ENCODE measurements at places on chromosomes 3 and 15.

DNA sequence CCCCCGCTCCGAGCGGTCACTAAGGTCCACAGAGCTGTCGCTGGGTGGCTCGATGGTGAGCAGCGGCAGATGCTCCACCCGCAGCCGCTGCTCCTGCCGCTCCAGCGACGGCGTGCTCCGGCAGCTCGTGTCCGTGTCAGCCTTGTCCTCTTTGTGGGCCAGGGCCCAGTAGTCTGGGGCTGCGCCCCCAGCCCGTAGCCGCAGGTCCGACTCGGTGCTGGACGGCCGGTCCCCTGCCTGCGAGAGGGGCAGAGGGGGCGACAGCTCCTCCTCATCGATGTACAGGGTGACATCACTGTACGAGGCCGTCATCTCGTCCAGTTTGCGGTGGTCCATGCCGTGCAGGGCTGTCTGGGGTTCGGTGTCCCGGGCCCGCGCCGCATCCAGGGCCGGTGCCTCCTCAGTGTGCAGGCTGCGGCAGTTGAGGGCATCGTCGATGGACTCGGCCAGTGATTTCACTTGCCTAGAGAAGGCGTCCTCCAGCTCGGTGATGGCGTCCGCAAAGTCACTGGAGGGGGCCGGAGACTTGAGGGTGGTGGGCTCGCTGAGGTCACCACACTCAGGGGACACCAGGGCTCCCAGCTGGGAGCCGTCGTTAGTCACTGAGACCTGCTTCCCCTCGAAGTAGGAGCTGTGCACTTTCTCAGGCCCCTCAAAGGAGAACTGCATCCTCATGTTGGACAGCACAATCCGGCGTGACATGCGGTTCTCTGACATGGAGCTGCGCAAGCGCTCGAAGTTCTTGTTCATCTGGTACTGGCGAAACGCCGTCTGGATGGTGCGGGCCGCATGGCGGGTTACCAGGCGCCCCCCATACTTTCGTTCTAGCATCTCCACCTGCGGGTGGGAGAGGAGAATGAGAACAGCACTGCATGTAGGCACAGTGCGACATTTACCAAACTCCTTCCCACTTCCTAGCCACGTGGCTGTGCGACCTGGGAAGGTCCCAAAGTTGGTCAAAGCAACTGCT is 94.8 kb upstream of the RPL32 start:
- DNase-seq = no peak

GRCh38 chr15:34944936-34945335 is 24.6 kb downstream of the AQR start:
- DNase-seq = no peak

DNA sequence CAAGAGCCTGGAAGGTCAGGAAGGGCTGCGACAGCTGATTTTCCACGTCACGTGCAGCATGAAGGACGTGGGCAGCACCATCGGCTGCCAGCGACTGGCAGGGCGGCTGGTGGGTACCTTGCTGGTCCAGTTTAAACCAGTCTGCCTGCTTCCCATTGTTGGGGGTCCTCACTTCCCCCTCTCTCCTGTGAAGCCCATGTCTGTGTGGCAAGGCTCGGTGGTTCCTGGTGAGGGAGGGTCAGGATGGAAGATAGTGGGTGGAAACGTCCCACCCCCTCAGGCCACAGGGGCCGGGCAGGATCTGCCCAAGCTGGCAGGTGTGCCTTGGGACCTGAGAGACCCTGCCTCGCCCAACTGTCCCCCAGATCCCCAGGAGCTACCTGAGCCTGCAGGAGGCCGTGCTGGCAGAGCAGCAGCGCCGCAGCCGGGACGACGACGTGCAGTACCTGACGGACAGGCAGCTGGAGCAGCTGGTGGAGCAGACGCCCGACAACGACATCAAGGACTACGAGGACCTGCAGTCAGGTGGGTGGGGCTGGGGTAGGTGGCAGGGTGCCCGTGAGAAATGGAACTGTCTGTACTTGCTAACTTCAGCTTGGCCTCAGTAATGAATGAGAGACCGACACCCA is 108.2 kb downstream of the LRRK1 start:
- DNase-seq = no peak

DNA sequence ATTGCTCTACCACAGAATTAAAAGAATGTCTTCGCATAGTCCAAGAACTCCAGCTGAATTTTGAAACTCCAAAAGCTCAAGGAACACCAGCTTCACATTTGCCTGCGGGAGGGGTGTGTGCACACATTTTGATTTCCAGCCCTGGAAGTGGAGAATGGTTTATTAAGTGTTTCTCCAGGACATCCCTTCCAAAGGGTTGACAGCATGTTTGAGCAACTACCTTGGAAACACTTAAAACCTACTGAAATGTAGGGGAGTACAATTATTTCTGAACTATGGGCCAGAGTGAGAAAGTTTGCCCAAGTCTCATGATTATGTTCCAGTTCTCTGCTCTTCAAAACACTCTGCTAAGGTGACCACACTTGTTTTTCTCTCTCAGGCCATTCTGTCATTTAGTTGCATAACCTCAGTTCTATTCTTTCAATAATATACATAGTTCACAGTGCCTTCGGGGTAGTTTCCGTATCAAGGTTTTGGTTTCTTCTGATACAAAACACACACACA is 7.9 kb downstream of the ACP3 start:
- no peak for DNase-seq

DNA sequence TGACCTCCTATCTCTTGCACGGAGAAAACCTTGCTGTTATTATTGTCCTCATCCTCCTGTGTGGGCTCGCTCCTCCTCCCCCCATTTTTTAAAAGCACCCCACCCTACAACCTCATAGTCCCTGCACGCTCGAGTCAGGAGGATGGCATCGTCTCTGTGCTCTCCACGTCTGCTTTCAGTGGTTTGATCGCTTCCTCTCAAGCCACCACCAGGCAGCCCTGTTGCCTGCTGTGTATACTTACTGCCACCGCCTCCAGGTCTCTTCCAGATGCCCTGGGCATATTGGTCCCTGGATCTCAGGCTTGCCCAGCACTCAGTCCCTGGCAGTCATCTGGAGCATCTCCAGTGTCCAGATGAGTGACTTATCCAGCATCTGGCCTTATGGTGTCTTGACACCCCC is 42.1 kb upstream of the GCNT3 start:
- DNase-seq = no peak

DNA sequence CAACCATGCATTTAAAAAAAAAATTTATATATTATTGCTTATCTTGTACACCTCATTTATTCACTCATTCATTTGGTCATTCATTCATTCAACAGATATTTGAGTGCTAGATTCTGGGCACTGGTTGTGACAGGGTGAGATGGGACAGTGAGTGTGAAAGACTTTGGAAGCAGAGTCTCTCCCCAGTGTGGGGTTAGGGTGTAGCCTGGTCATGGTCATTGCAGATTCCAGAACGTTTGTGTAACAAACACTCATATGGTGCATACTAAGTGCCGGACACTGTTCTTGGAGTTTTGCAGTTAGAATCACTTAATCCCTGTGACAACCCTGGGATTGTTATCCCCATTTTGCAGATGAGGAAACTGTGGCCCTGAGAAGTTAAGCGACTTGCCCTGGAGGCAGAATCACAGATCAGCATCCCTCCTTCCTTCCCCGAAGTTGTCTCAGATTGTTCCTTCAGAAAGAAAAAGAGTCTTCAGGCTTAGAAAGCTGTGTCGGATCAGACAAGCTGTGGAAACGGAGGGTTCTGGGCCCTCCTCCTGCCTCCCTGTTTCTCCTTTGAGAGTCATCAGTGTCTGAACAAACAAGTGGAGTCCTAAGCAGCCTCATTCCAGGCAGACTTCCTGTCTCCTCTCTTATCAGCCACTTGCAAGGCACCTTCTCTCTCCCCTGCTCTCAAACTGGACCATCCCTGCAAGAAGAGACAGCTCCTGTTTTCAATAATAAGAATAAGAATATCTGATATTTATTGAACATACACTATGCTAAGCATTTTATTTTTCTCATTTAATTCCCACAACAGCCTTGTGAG is 6.3 kb downstream of the LOXL1 start:
- no peak for DNase-seq

- no peak for DNase-seq
These were observed 17.5 kb downstream of the LMCD1 start for GRCh38 chr3:8519156-8519555.

DNA sequence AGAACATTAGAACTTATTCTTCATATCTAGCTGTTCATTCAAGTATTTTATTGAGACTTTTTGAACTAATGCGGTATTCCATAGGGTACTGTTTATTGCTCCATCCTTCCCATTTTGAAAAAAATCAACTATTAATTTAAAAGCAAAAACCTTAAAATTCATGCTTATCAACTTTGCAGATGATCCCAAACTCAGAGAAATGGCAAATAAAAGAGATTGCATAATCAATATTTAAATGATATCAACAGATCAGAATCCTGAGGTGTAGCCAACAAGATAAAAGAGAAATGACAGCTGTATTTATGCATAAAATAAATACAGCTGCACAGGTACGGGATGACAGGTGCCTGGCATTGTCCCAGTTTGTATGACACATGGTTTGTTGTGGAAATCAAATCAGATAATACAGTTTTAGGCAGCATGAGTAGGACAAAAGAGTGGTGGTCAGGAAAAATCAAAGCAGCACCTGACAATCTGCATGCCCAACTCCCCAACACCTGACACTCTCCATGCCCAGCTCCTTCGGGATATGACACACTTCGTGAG is 42.4 kb upstream of the CMTM8 start:
- no peak for DNase-seq

- no peak for DNase-seq
These were observed 1039.2 kb downstream of the ROBO1 start for GRCh38 chr3:78728406-78729145.

DNA sequence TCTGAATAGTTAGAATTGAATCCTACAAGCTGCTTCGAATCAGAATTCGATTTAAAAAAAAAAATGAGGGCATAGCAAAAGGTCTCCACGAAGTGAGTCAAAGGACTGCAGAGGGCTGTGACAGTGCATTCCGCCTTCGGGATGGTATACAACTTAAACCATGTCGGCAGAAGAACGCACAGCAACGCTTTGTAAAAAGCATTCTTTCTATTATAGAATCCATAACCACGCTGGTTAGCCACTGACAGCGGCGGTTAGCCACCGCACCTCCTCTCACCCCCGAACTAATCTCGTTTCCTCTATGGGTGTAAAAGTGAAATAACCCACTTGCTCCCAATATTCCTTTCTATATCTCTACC is 664 bp upstream of the PIK3CA start:
- no peak for DNase-seq

GRCh38 chr15:44802336-44802735 is 66.0 kb downstream of the TRIM69 start:
- DNase-seq = no peak

- DNase-seq = no peak
These were observed 582.5 kb downstream of the PLOD2 start for GRCh38 chr3:145578471-145578870.

DNA sequence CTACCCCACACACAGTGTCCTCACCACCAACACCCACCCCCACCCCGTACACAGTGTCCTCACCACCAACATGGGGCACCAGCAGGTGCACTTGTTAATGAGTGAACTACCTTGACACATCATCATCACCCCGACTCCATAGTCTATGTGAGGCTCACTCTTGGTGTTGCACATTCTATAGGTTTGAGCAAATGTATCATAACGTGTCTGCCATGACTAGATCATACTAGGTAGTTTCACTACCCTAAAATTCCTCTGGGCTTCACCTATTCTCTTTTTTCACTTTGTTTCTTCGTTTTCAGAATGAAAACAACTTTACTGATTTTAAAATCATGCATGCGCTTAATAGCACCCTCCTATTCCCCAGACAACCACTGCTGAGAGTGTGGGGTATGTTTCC is 102.6 kb upstream of the SLC6A6 start:
- no peak for DNase-seq

DNA sequence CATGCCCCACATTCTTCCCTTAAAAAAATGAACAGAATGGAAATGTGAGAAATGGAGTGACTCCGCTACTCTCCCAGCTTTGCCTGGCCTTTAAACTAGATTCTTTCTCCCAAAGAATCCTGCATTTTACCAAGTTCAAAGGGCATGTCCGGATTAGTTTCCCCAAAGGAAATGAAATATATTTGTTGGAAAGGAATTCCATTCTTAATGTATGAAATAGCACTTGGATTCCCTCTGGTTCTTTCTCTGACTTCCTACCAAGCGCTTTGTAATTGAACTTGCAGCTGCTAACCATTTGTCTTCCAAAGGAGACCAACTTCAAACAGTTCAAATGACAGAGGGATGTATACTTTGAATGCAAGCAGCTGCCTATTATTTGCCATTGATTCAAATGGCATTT is 18.9 kb downstream of the MAP2K1 start:
- no peak for DNase-seq

- DNase-seq = no peak
These were observed 28.3 kb downstream of the MKRN2 start for GRCh38 chr3:12585181-12585580.

DNA sequence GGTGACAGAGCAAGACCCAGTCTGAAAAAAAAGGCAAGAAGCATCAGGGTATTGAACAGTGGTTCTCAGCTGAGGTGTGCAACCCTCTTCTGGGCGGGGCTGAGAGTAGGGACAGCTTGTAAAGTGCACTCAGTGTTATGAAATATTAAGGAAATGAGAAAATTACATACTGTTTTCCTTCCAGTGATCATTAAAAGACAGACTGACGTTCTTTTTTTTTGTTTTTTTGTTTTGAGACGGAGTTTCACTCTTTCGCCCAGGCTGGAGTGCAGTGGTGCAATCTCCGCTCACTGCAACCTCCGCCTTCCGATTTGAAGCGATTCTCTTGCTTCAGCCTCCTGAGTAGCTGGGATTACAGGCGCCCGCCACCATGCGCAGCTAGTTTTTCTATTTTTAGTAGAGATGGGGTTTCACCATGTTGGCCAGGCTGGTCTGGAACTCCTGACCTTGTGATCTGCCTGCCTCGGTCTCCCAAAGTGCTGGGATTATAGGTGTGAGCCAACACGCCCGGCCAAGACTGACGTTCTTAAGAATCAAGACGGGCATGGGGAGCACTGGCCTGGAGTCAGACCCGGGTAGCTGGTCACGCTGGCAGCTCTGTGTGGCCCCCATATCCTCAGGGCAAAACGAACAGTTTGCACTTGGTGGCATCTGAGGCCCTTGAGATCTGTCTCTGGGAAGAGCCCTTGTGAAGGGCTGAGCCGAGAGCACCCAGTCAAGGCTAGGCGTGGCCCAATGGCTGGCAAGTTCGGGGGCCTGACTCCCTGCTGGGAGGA is 11.4 kb downstream of the MAN2A2 start:
- DNase-seq = no peak

- no peak for DNase-seq
These were observed 275.7 kb upstream of the THBS1 start for GRCh38 chr15:39304931-39305728.

DNA sequence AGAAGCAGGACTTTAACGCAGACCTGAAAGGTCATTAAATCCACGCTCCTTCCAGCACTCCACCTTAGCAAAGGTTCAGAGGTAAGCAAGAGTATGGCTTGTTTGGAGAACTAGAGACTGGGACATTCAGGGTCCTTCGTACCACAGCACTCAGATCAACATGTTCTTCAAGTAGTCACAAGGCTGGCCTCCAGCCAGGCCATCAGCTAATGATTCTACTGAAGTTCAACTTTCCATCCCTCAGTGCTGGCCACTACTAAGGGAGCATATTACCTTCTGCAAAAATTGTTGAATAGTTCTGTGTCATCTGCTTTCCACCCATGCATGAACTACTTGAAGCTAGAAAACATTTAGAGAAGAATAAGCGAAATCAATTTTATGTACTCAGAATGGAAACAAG is 17.6 kb downstream of the CD200R1L start:
- DNase-seq = no peak
